ENCODE measurements at places on chromosomes 6 and 20. TPM values are rescaled to one million over a fixed set of nuclear protein-coding genes. Genes with fewer than 3 reads are reported as not detected.

The MEP1A gene
- total RNA-seq, result not detected

The LGSN gene
- total RNA-seq, result not detected

The PRR18 gene
- not detected for total RNA-seq

The C6orf58 gene
- not detected for total RNA-seq

The CLDN20 gene
- not detected for total RNA-seq

The OR2B6 gene
- 0.23 TPM for total RNA-seq

The PEX7 gene
- total RNA-seq, result 2.9 TPM

The MROH8 gene
- 2.6 TPM for total RNA-seq

All from activated naive CD4-positive, alpha-beta T cell treated with anti-CD3 and anti-CD28 coated beads, Interleukin-2, amount 10 ng/mL, durations not matched to agents 5 hours and 36 hours (primary cell).